Caki2 (cell line): ENCODE measurements at places on chromosomes 4 and X.
A peak's percentile ranks its signal among the peaks of the same experiment; 100 is the strongest.

DNA sequence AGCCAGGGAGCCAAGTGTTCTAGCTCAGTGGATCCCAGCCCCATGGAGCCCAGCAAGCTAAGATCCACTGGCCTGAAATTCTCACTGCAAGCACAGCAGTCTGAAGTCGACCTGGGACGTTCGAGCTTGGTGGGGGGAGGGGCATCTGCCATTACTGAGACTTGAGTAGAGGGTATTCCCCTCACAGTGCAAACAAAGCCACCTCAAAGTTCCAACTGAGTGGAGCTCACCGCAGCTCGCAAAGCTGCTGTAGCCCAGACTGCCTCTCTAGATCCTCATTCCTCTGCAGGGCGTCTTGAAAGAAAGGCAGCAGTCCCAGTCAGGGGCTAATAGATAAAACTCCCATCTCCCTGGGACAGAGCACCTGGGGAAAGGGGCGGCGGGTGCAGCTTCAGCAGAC is 226.3 kb downstream of the ZIC3 start:
- no peak for DNase-seq

DNA sequence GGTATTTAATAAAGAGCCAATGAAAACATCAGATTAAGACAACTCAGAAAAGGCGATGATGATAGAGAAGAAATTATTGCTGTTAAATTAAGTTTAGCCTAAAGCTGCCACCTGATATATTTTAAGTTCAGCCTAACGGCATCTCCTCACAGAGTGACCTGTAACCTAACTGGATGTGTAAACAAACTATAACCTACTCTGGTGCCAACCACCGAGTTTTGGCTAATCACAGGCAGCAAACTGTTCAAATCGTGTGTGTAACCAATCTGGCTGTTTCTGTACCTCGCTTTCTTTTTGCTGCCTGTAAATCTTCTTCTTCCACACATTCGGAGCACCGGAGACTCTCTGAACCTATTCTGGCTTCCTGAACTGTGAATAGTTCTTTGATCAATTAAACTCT is 37.8 kb upstream of the MED14 start:
- DNase-seq, result no peak

GRCh38 chr4:31366041-31366440 is 645.9 kb downstream of the PCDH7 start:
- peak; percentile 15 for DNase-seq

- no peak for DNase-seq
Observed at GRCh38 chr4:110945600-110945999, 322.7 kb upstream of the PITX2 start.

GRCh38 chrX:21948897-21949578 is 8.5 kb downstream of the SMS start:
- no peak for DNase-seq

GRCh38 chrX:84469226-84469625 is 33.0 kb downstream of the HDX start:
- DNase-seq, result no peak

DNA sequence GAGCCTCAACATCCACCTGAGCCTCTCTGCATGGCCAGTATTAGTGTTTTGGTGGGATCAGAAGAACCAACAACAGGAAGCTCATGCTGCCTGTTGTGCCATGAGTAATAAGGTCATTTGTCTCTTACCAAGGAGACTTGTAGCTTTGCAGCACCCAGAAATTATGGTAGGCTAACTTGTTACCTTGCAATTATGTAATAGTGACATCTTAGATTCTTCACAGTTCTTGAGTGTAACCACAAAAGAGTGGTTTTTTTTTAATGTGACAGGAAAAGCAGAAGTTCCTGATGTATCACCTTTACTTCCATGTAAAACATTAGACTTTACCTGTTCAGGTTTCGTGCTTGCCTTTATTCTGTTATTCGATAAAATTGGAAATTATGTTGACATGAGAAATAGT is 263.9 kb upstream of the CXXC4 start:
- DNase-seq, result no peak

DNA sequence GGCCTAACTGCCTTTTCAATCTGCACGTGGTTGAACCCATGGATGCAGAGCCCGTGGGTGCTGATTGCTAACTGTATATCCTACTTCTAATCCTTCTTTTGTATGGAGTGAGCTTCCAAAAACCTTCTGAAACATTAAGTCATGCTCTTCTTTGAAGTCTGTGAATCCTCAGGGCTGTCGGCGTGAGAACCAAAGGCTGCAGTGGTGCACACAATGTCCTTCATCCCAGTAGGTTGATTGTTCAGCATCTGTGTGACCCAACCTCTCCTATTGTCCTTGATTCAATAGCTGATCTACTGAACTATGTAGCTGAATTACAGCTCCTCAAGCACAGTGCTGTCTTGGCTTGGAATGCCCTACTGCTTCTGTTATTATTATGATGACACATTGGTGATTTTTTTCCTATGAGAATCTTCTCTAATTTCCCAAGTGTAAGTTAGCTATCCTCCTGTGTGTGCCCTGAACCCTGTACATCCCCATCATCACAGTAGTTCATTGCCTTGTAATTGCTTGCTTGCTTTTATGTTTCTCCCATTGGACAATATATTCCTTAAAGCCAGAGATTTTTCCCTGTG is 294.6 kb downstream of the TRIML1 start:
- no peak for DNase-seq
